Brain pericyte (primary cell): ENCODE measurements at places on chromosomes 13 and 19.

DNA sequence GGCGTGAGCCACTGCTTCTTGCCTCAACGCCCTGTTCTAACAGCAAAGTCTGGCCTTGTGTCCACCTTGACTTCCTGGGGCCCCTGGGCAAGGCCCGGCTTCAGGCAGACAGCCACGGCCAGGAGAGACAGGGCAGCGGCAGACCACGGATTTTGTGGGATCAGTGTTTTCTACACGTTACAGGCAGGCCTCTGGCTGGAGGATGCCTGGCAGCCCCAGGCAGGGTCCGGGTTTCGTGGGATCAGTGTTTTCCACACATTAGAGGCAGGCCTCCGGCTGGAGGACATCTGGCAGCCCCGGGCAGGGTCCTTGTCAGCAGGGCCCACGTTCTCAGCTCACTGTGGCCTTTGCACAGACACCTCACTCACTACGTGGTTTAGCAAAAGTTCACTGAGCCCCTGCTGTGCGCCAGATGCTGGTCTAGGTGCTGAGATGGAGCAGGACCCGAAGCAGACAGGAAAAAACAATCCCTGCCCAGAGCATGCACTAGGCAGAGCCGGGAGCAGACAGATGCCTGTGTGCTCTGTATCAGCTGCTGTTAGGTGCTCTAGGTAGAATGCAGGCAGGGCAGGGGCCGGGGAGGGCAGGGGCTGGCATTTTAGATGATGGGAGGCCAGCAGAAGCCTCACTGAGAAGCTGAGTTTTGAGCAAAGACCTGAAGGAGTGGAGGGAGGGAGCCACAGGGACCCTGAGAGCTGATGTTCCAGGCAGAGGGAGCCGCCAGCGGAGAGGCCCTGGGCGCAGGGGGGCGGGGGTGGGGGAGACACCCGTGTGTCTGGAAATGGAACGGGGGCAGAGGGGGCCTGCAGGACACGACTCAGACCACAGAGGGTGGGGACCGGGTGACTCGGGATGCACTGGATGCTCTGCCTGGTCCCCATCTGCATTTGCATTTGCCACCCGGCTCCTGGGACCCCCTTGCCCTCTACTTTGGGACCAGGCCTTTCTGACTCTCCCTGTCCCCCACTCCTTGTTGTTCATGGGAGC is 25.0 kb upstream of the NCCRP1 start:
- DNase-seq, result peak; percentile 31

GRCh38 chr13:62629618-62630017 is 1214.0 kb upstream of the PCDH20 start:
- DNase-seq, result no peak

DNA sequence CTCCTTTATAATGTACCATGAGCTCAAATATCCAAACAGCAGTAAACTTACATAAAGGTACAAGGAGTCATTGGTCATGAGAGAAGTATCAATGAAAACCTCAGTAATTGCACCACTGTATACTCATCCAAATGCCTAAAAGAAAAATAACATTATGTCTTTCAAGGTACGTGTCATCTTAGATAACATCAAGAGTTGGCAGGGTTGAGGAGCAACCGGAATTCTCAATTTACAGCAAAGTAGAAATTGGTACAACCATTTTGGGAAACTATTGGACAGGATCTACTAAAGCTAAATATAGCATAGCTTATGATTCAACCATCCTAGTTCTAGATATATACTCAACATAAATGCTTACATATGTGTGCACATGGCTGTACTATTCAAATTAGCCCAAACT is 502.8 kb downstream of the GPC6 start:
- no peak for DNase-seq

DNA sequence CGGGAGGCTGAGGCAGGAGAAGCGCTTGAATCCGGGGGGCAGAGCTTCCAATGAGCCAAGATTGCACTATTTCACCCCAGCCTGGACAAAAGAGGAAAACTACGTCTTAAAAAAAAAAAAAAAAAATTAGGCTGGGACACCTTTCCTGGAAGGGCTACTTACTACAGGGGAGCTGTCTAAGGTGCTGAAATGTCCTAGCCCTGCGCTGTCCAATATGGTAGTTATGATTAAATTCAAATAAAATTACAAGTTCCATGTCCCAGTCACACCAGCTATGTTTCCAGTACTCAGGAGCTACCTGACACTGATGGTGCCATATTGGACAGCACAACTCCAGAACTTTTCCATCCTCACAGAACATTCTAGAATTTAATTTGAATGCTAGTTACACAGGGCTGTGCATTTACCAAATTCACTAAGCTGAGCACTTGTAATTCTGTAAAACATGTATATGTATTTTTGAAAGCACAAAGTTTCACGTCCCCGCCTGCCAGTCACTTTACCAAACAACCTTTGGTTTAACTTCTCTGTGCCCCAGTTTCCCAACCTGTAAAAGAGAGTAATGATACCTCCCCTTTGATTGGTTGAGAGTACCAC is 9.2 kb upstream of the ZSCAN22 start:
- no peak for DNase-seq

DNA sequence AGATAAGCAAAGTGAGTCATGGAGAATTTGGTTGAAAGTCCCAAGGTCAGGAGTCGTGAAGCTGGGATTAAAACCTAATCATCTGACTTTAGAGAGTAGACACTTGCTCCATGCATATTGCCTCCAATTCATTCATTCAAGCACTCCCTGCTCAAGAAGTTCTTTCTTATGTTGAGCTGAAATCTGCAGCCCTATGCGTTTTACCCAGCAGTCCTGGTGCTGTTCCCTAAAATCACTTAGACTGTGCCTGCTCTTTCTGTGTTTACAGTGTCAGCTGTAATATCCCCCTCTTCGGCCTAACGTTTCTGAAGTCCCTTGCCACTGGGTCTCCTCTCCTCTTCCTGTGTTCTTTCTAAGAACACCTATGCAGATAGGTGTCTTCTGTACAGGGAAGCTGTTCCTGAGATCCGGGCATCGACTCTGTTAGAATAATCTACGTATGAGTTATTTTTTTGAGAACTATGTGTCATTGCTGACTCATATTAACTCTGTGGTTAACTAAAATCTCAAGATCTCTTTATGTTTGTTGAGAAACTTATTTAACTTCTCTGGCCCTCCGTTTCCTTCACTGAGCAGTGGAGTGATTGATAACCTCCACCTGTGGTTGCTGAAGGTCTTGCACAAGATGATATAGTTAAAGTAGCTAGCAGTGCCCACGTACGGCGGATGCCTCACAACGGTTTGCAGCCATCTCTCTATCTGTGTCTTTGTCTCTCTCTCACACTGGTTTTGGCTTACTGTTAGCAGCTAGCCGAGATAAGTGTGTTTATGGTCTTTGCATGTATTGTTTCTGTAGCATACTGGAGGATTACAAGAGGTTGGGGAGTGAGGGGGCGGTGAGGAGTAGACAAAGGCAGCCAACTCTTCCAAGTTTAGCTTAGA is 4.7 kb downstream of the ALOX5AP start:
- no peak for DNase-seq

- DNase-seq, result no peak
Measured at GRCh38 chr19:17510220-17510993, 1.0 kb upstream of the PGLS start.

DNA sequence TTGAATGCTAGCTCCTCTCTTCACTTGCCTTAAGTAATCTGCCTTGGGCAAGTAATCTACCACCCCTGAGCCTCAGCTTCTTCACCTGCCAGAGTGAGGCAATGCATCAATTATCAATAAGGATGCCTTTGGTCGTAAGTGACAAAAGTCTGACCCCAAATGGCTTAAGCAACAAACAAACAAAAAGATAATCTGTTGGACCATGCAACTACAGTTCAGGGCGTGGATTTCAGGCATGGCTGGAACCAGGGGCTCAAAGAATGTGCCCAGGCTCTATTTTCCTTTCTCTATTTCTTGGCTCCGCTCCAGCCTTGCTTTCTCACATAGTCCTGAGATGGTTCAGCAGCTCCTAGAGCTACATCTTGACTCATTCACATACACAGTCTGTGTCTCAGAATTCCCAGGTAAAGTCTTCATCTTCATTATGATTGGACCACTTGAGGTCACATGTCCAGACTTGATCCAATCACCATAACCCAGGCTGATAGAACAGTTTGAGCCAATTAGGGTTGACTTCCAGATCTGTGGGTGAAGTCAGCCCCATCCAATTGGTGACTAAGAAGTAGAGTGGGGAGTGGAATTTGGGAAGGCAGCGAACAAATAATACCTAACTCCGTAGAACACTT is 29.6 kb downstream of the ACSBG2 start:
- no peak for DNase-seq

DNA sequence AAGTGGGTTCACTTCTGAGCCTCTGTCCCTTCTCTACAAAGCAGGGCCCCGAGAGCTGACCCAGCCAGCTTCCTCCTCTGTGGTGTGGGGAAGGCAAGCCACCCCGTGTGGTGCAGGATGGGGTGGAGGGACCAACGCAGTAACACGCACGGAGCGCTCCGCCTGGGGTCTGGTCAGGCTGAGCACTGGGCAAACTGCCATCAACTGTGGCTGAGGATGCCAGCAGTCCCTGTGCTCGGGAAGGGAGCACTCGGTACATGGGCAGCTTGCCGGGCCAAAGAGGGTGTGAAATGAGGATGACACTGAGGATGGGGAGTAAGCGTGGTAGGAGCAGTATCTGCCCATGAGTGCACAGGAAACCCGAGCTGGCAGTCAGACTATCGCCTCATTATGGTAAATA is 7.6 kb upstream of the GMIP start:
- DNase-seq, result no peak

DNA sequence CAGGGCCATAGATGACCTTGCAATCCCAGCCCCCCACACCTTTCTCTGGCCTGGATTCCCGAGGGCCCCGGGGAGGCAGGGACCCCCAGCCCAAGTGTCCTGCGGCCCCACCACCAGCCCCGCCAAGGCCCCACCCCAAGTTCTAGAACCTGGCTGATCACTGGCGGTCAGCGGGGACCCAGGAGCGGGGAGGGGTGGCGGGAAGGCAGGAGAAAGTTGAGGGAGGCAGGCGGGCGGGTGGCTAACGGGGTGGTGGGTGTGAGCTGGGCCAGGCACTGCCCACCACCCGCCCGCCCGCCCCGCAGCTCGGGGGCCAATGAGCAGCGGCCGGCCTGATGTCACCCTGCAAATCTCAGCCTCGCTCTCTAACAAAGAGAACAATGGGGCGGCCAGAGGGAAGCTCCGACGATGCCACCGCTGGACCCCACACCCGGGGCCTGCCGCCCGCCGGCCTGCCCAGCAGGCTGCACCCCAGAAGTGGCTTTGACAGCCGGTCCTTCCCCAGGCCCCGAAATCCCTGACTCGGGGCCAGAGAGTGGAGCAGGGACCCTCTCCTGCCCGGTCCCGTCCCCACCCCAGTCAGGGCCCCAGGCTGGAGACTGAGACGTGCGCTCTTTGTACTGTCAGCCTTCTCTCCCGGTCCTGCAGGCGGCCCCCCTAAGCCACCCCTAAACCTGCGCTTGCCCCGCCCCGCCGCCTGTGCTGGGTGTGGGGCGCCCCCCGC is 1.6 kb downstream of the MEX3D start:
- DNase-seq, result peak; percentile 41

- DNase-seq, result no peak
Measured at GRCh38 chr13:109840201-109840892, 54.0 kb upstream of the IRS2 start.

GRCh38 chr13:113762075-113762474 is 3.0 kb downstream of the TMEM255B start:
- no peak for DNase-seq

GRCh38 chr13:30763786-30764413 is 28.6 kb downstream of the ALOX5AP start:
- no peak for DNase-seq

- no peak for DNase-seq
Measured at GRCh38 chr13:59730026-59730425, 433.7 kb downstream of the DIAPH3 start.

GRCh38 chr19:40193587-40193849 is 2.3 kb downstream of the MAP3K10 start:
- no peak for DNase-seq

- no peak for DNase-seq
Measured at GRCh38 chr19:33902802-33903488, 106.3 kb downstream of the KCTD15 start.

DNA sequence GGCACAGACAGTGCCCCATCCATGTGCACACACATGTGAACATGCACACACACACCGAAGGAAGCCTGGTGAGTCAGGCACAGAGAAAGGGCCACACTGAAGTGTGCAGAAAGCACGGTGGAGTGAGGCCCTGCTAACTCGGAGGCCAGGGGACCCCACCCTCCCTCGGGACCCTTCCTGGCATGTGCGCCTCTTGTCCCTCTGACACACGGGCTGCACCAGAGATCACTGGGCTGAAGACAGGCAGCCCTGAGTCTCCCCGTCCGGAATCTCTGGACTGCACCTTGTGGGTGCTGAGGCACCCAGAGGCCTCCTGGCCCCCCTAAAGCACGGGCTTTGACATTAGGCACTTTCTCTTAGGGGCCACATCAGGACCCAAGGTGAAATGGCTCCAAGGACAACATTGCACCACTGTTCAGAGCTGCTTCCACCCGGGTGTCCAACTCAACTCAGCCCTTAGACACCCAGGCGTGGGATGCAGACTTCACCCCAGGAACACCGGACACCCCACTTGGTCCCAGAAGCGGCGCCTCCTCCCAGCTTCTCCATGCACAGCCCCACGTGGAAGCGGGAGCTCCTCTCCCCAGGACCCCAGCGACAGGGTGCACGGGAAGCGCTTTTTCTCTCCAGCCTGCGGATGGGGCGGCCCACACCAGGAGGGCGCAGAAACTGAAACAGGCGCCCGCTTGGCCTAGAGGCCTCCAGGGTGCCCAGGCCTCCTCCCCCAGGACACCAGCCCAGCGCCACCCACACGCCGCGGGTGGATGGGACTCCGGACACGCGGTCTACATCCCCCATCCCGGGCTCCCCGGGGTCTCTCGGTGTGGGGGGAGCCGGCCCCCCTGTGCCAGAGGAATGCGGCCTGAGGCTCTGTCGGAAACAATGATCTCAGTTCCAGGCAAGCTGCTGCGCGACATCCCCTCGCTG is 90.2 kb downstream of the SPACA7 start:
- no peak for DNase-seq

DNA sequence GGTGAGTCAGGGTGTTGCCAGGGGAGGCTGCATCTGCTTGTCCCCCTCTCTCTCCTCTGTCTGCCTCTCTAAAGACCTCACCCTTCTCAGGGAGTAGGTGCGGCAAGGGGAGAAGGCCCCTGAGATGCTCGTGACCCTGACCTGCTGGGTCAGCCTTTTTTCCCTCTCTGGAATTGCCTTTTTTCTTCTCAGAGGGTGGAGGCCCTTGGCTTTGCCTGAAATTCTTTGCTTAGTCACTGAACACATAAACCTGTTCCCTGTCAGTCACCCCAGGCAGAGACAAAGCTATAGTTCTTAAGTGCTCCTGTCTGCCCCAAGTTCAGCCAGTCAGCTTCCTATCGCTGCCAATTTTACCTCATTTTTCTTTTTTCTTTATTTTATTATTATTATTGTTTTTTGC is 35.2 kb upstream of the PEG3 start:
- DNase-seq, result no peak

- DNase-seq, result no peak
Measured at GRCh38 chr19:14520543-14520942, 2.3 kb upstream of the DNAJB1 start.

DNA sequence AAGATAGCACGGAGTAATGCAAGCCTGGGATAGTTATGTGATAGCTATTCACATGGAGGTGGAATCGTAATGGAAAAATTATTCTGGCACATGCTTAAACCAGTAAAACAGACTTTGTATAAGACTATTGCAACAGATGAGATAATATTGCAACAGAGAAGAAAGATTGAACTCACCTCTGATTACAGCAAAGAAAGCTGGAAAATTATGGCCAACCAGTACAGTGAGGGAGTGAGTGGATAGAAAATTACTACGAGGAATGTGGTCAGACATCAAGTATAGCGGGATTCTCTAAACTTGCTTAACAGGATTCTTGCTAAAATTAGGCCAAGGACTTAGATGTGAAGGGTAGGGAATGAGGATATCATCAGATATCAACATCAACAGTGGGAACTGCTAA is 397.6 kb upstream of the KLHL1 start:
- DNase-seq, result no peak

GRCh38 chr13:93399212-93399611 is 172.6 kb downstream of the GPC6 start:
- DNase-seq, result no peak
